ENCODE measurements at places on chromosomes 5 and 9. TPM values are rescaled to one million over a fixed set of nuclear protein-coding genes. Genes with fewer than 3 reads are reported as not detected.
A peak's percentile ranks its signal among the peaks of the same experiment; 100 is the strongest.

GRCh38 chr9:109739760-109740159 lies 40.2 kb upstream of the PALM2AKAP2 start:
- DNase-seq: no peak

- no peak for DNase-seq
These were observed 4.7 kb downstream of the MYORG start for GRCh38 chr9:34371886-34372466.

- no peak for DNase-seq
These were observed 17.4 kb downstream of the KIF24 start for GRCh38 chr9:34311499-34312185.

DNA sequence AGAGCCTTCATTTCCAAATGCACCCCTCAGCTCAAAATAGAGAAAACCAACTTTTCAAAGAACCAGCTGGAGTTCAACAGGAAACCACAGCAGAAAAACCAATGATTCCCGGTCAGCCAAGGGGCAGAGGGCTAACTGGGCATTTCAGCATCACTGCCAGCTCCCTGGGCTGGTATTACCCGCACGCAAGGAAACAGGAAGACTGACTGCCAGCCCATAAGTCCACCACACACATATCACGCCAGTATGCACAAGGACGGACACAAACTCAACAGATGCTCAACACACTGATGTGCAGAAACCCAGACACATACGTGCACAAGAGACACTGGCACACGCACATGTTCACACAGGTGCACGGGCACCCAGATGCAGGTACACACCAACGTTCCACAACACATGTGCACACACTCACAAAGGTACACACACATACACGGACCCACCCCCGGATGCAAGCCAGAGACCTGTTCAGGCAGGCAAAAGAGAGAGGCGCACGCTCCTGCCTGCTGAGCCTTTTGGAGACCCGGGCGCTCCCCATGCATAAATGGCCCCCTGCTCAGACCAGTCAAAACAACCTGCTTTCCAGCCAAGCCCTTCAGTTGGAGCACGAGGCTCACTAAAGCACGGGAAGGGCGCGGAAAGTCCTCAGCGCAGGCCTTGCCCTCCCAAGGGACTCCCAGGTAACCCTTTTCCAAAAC lies 2.1 kb downstream of the ADAMTS2 start:
- peak; percentile 15 for DNase-seq

DNA sequence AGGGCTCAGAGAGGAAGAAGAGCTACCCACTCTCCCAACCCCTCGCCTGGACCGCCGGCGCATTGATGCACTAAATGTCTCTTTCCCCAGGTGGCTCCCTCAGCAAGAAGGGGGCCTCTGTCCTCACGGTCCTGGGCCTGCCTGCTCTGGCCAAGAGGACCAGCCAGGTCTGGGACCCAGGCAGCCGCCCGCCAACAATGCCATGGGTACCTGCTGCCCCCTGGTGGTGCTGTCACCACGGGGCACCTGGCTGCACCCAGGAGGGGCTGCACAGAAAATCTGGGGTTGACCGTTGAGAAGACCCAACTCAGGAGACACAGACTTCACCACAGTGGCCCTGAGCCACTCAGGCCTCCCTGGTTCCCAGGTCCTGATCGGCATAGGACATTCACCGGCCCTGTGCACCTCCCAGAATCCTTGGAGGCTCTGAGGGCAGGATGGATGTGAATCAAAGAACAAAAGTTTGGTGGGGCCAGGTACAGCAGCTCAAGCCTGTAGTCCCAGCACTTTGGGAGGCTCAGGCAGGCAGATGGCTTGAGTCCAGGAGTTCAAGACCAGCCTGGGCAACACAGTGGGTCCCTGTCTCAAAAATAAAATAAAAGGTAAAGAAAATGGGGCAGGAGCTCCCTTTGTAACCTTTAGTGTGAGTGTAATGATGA lies 2.4 kb upstream of the VAV2 start:
- DNase-seq: peak; percentile 66

- peak; percentile 29 for DNase-seq
These were observed 138.4 kb downstream of the LHFPL2 start for GRCh38 chr5:78509884-78510769.

DNA sequence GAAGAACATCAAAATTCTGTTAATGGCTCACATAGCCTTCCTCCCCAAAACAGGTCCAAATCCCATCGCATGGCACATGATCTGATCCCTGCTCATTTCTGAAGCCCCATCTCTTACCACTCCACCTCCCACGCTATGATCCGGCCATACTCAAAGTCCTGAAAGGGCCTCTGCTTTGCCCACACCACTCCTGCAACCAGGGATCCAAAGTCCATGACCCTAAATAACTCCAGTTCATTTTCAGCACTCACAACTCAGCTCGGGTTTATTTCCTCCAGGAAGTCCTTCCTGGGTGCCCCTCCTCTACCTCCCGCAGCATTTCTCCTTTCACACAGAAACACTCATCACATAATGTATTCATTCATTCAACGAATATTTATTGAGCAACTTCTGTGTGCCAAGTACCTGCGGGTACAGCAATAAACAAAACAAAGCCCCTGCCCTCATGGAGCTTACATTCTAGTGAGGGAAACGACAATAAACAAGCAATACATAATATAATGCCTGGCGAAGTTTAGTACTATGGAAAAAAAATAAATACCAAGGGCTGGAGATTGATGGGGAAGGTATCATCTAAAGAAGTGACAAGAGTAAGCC lies 2.7 kb downstream of the TTLL11 start:
- DNase-seq: no peak

DNA sequence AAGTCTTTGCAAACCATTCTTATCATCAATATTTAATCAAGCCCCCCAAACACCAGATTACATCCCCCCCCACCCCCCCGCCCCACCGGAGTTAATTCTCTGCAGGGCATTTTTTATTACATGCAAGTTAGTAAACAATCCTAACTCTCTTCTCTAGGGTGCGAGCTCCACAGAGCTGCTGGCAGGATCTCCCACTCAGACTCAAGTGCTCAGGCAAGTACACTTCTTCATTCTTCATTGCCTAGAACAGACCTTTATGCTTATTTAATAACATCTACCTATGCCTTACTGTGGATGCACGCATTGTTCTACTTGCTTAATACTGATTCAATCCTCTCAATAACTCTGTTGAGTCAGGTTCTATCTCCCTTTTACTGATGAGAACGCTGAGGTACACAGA lies 9.9 kb downstream of the SAXO1 start:
- DNase-seq: no peak

DNA sequence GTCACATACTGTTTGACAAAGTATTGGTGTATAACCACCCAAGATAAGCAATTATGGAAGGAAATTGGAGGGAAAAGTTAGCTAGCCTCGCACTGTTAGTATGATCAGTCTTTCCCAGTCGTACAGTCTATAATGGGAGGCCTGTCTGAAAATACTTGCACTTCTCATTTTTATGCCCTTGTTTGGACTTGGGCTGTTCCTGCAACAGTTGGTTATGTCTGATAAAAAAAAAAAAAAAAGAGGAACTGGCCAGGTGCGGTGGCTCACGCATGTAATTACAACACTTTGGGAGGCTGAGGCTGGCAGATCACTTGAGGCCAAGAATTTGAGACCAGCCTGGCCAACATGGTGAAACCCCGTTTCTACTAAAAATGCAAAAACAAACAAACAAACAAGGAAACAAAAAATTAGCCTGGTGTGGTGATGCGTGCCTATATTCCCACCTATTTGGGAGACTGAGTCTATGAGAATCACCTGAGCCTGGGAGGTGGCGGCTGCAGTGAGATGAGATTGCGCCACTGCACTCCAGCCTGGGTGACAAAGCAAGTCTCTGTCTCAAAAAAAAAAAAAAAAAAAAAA lies 58.3 kb upstream of the ANKRD33B start:
- no peak for DNase-seq

- DNase-seq: no peak
These were observed 608.6 kb upstream of the DAB2 start for GRCh38 chr5:40033411-40033810.

DNA sequence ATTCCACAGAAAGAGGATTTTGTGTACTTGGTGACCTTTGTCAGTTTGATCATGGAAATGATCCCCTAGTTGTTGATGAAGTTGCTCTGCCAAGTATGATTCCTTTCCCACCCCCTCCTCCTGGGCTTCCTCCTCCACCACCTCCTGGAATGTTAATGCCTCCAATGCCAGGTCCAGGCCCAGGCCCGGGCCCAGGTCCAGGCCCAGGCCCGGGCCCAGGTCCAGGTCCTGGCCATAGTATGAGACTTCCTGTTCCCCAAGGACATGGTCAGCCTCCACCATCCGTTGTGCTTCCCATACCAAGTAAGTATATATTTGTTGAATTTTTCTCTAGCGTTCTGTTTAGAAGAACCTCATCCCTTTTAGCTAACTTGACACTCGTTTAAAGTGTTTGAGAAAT lies 30.0 kb downstream of the RBM27 start:
- DNase-seq: peak; percentile 15

DNA sequence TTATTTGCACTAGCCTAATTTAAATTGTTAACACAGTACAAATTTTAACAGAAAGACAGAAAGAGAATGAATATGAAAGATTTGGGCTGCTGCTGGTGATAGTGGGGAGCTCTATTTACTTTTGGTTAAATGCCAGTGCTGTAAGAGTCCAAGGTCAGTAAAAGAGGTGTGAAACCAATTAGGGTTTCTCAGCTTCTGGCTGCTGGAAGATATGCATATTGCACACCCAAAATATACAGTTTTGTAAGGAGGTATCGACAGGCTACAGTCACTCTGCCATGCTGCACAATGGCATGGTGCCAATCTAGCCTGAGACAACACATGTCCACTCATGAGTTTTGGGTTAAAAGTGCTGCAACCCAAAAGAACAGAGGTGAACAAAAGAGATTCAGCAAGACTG lies 79.3 kb downstream of the PPP2R2B start:
- DNase-seq: no peak

The CDX1 gene
- total RNA-seq: 0.65 TPM

The UBAC1 gene
- total RNA-seq: 13.3 TPM

The COL27A1 gene
- 2.1 TPM for total RNA-seq

The SLC28A3 gene
- 0.16 TPM for total RNA-seq

The RFX3 gene
- total RNA-seq: 0.98 TPM

The C8G gene
- total RNA-seq: not detected

All from fibroblast of the aortic adventitia (primary cell).